ENCODE measurements at places on chromosomes 12 and 14.

- no peak for DNase-seq
Measured at GRCh38 chr12:102633981-102634605, 153.7 kb upstream of the IGF1 start.

- no peak for DNase-seq
Measured at GRCh38 chr12:125983094-125983783, 918.0 kb downstream of the AACS start.

DNA sequence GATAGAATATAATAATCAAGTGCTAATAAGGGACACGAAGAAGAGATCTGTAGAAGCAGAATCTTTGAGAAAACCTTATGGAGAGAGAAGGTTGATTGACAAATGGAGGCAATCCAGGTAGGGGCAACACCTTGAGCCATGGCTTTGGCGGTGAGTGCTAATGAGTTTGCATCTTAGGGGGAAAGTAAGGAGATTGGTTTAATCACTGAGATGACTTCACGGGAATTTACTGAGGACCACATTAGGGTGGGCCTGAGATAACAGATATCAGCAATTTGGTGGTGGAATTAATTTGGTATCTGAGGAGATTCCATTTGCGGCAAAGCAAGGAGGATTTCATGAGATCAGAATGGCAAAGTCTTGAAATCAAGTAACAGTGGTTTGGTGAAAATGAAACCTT is 1.8 kb upstream of the LARP4 start:
- no peak for DNase-seq

GRCh38 chr12:100221523-100221922 is 20.9 kb downstream of the ACTR6 start:
- no peak for DNase-seq

GRCh38 chr14:81529391-81529790 is 4.3 kb downstream of the SEL1L start:
- DNase-seq, result no peak

- no peak for DNase-seq
Measured at GRCh38 chr14:32075672-32076277, 1.3 kb upstream of the ARHGAP5 start.

DNA sequence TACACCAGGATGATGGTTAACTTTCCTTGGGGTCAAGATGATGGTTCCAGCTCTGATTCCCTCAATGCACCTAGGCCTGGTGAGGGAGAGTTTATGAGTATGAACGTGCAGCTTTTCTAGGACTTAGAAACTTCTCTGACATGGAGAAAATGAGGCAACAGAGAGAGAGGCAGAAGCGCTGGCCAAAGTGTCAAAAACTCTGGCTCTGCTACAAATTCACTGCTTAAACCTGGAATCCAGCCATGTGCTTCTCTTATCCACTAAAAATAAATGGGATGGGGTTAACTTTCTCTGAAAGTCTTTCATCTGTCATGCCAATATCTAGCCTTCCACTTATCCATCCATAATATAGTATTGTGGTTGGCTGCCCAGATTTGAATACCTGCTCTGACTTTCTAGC is 568.7 kb downstream of the MED13L start:
- no peak for DNase-seq

- no peak for DNase-seq
Measured at GRCh38 chr14:85190251-85190650, 339.7 kb upstream of the FLRT2 start.

DNA sequence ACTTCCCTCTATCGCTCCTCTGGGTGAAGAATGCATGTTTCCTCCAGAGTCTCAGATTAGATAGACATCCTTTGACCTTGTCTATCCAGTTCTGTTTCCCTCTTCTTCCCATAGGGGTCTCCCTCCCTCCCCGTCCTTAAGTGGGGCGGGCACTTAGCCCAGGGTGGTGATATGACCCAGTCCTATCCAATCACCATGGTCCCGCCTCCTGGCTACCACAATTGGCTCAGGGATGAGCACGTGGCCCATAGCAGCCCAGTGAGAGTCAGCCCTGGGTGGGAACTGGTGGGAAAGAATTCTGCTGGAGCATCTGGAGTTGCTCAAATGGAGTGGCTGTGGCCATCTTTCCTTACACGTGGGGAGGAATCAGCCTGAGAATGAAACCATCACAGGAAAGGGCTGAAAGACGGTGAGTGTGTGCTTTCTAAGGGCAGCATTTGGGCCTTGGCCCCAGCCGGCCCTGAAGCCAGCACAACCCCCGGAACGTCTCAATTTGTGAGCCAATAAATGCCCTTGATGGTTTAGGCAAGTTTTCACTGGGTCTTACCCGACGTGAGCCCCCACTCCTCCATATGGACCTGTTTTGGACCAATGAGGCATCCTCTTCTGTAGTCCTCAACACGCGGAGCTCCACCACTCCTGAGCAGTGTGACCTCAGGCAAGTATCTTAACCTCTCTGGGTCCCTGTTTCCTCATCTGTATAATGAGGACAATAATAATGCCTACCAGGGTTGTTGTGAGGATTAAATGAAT is 14.4 kb upstream of the MLXIP start:
- no peak for DNase-seq

- no peak for DNase-seq
Measured at GRCh38 chr14:27672047-27672446, 1074.2 kb upstream of the NOVA1 start.

- DNase-seq, result no peak
Measured at GRCh38 chr12:67589078-67589477, 59.5 kb upstream of the DYRK2 start.

DNA sequence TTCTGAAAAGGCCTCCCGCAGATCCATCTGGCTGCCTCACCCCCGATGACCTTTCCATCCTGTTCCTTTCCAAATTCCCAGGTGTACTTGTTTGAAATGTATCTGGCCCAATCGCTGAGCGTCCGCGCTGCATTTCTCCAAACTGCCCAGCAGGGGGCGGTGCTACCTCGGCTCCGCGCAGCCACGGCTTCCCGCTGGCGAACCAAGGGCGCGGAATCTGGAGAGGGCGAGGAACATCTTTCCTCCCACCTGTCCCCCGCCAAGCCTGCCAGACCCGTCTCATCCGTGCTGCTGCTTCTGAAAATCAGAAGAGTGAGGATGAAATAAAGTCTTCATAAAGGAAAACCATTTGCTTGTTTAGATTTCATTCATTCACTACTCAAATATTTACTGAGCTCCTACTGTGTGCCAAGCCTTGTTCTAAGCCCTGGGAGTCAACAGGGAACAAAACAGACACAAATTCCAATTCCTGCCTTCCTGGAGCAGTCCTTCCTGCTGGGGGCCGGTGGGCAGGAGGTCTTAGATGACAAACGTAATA is 16.8 kb upstream of the MYL2 start:
- peak; percentile 15 for DNase-seq

DNA sequence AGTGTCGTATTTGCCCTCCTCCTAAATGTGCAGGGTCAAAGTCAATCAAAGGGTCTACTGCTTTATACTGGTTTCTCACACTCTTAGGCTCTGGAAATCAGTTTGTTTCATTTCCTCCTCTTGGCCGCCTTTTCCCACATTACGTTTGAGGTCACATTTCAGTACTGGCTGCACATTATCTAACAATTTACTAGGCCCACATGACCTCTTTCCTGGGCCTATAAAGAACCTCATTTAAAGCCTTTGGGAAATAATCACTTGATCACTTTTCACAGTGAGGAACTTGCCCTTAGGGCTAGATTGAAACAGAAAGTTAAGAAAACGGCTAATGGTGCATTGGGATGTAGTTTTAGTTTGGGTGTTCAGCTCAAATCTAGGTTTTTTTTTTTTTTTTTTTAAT is 497.5 kb downstream of the RERGL start:
- no peak for DNase-seq

DNA sequence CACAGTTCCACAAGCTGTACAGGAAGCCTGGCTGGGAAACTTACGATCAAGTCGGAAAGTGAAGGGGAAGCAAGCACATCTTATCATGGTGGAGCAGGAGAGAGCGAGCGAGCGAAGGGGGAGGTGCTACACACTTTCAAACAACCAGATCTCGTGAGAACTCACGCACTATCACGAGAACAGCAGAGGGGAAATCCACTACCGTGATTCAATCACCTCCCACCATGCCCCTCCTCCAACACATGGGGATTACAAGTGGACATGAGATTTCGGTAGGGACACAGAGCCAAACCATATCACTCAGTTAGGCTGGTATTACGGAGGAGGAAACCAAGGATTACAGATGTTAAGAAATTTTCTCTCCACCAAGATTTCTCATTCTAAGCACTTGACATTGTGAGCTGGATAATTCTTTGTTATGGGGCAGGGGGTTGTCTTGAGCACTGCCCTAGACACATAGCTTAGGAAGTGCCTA is 262.0 kb upstream of the G2E3 start:
- DNase-seq, result no peak

DNA sequence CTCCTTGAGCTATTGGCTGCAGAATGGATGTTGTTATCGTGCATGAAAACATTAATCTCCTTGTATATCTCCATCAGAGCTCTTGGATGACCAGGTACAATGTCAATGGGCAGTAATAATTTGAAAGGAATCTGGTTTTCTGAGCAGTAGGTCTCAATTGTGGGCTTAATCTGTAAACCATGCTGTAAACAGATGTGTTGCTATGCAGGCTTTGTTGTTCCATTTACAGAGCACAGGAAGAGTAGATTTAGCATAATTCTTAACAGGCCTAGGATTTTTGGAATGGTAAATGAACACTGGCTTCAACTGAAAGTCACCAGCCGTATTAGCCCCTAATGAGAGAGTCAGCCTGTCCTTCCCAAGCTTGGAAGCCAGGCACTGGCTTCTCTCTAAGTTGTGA is 50.4 kb downstream of the ATG14 start:
- no peak for DNase-seq

- no peak for DNase-seq
Measured at GRCh38 chr12:24948757-24949722, at the start of gene BCAT1. BCAT1 (minus strand) TSS chr12:24949101; CDS start chr12:24948932, 169 bp downstream.
